ENCODE measurements at places on chromosomes 7 and 10. TPM values are rescaled to one million over a fixed set of nuclear protein-coding genes. Genes with fewer than 3 reads are reported as not detected.
A peak's percentile ranks its signal among the peaks of the same experiment; 100 is the strongest.

Gene GPR158
- total RNA-seq: 0.29 TPM

Gene C10orf143
- total RNA-seq: 3.5 TPM

Gene NFKB2
- 109 TPM for total RNA-seq

Gene AOAH
- total RNA-seq: 0.59 TPM

Gene ATOH7
- total RNA-seq: 0.46 TPM

Gene NRG3
- total RNA-seq: 2.6 TPM

Gene SKAP2
- 3.3 TPM for total RNA-seq

Gene RAB19
- 3.6 TPM for total RNA-seq

DNA sequence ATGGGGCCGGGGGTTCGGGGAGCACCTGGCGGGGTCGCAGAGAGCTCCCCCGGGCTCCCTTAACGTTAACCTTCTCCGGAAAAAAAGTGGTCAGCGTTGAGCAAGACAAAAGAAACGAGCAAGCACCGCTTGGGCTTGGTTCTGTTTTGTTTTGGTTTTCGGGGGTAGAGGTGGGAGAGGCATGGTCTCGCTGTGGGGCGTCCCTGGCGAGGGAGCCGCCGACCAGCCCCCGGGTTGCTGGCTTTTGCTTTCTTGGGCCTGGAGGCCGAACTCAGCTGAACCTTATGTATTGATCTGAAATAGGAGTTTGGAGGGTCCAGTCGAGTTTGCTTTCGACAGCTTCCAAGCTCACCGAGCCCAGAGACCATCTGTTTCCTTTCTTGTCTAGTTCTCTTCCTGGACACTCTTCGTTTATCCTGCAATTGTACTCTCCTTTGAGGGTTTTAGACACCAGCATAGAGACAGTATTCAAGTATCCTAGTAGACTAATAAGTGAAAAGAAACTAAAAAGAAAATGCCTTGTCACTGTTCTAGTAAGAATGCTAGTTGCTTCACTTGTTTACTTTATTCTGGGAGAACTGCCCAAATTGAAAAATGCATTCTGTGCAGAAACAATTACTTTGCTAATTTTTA lies 980 bp downstream of the FHIP2A start:
- peak; percentile 77 for DNase-seq
- H3K4me1 ChIP-seq: no peaks in the 10 kb centered on the region
- peak overlapping the region; percentile 85 for H3K4me3 ChIP-seq
- no peaks in the 10 kb centered on the region for H3K27me3 ChIP-seq
- H3K36me3 ChIP-seq: no peaks in the 10 kb centered on the region

DNA sequence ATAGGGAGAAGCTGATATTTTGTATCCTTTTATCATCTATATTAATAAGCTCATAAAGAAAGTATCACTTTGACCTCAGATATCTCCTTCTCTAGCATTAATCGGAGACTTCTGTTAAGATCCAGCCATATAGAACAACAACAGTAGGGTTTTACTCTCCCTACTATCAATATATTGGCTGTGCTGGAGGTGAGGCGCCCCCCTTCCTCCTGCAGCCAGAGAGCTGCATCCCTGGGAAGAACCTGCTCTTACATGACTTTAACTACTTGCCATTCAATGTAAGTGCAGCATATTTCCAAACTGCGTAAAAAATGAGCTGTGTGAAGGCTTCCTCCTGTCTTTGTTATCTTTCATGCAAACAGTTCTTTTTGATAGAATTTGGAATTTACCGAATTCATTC lies 247.8 kb downstream of the SDK1 start:
- H3K27ac ChIP-seq: no peak overlapping the region
- DNase-seq: no peak
- no peaks in the 10 kb centered on the region for H3K36me3 ChIP-seq

- H3K4me1 ChIP-seq: no peaks in the 10 kb centered on the region
- peak; percentile 53 for DNase-seq
- no peak overlapping the region for H3K4me3 ChIP-seq
Observed at GRCh38 chr7:138072726-138073125, 3.5 kb upstream of the AKR1D1 start.

GRCh38 chr7:111174510-111174909 lies 83.6 kb downstream of the LRRN3 start:
- H3K4me3 ChIP-seq: no peak overlapping the region
- H3K4me1 ChIP-seq: no peaks in the 10 kb centered on the region
- no peak overlapping the region for H3K27ac ChIP-seq
- H3K36me3 ChIP-seq: no peaks in the 10 kb centered on the region
- H3K27me3 ChIP-seq: no peaks in the 10 kb centered on the region

DNA sequence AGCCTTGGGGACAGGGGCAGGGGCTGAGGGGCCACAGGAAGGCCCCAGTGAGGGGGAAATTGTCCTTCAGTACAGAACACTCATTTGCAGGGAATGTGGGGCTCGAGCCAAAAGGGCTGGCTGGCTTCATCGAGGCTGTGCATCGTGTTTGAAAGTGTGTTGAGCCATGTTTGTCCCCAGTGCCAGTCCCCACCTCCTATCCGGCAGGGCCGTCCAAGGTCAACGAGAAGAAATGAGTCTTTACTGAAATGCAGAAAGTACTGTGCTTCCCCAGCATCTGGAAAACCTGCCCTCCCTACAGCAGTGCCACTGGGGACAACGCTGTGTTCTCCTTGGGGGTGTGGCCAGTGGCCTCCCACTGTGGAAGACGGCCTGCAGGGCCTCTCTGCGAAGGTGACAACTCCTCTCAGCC lies 214.1 kb downstream of the KLF6 start:
- peak; percentile 55 for DNase-seq
- H3K4me3 ChIP-seq: no peak overlapping the region
- H3K36me3 ChIP-seq: no peaks in the 10 kb centered on the region
- H3K27ac ChIP-seq: no peak overlapping the region

GRCh38 chr7:27172315-27172774 lies 1.8 kb downstream of the HOXA10 start:
- no peaks in the 10 kb centered on the region for H3K36me3 ChIP-seq
- no peak overlapping the region for H3K4me3 ChIP-seq
- DNase-seq: peak; percentile 49
- no peaks in the 10 kb centered on the region for H3K4me1 ChIP-seq

GRCh38 chr10:74888962-74889661 lies 62.7 kb downstream of the KAT6B start:
- no peak overlapping the region for H3K27ac ChIP-seq
- H3K27me3 ChIP-seq: no peaks in the 10 kb centered on the region
- peak; percentile 62 for DNase-seq
- H3K36me3 ChIP-seq: no peaks in the 10 kb centered on the region

DNA sequence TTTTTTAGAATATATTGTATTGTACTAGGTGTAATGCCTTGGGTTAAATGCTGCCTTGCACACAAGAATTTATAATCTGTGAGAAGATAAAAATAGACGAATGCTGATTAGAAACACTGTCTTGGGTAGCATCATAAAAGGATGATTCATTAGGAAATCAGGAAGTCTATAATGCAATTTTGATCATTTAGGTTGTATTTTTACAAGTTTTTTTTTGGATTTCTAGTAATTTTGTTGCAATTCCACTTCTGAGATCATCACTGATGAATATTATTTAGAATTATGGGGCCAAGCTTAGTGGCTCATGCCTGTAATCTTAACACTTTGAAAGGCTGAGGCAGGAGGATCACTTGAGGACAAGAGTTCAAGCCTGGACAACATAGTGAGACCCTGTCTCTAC lies 29.6 kb downstream of the WBP1L start:
- no peak overlapping the region for H3K4me3 ChIP-seq
- H3K27ac ChIP-seq: no peak overlapping the region
- no peak for DNase-seq
- H3K4me1 ChIP-seq: peaks cover 37% of the 10 kb centered on the region

DNA sequence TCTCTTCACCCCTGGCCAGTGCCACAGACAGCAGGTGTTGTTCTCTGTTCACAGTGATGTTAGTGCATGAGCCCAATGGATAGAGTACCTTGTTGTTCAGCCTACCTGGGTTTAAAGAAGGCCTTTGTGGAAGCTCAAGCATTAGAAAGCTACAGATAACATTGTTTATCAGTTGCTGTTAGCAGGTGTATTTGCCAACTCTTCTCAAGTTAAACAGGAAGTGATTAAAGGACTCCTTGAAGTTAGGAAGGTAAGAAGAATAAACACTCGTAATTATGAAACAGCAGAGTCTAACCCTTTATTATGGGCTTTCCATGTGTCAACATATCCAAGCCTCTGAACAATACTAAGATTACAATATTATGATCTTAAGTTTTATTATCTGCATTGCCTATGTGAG lies 25.9 kb downstream of the RGR start:
- no peaks in the 10 kb centered on the region for H3K36me3 ChIP-seq
- DNase-seq: peak; percentile 52
- peak overlapping the region; percentile 16 for H3K4me3 ChIP-seq
- no peaks in the 10 kb centered on the region for H3K27me3 ChIP-seq
- no peak overlapping the region for H3K27ac ChIP-seq

- no peak overlapping the region for H3K27ac ChIP-seq
- DNase-seq: no peak
- H3K27me3 ChIP-seq: peaks cover 50% of the 10 kb centered on the region
- H3K4me1 ChIP-seq: no peaks in the 10 kb centered on the region
- H3K4me3 ChIP-seq: no peak overlapping the region
- H3K36me3 ChIP-seq: no peaks in the 10 kb centered on the region
Observed at GRCh38 chr10:88992921-88993524, 2.4 kb downstream of the FAS start.

- no peak for DNase-seq
- no peaks in the 10 kb centered on the region for H3K36me3 ChIP-seq
- no peaks in the 10 kb centered on the region for H3K4me1 ChIP-seq
- H3K4me3 ChIP-seq: no peak overlapping the region
Observed at GRCh38 chr10:52746169-52746568, 26.4 kb downstream of the MBL2 start.

DNA sequence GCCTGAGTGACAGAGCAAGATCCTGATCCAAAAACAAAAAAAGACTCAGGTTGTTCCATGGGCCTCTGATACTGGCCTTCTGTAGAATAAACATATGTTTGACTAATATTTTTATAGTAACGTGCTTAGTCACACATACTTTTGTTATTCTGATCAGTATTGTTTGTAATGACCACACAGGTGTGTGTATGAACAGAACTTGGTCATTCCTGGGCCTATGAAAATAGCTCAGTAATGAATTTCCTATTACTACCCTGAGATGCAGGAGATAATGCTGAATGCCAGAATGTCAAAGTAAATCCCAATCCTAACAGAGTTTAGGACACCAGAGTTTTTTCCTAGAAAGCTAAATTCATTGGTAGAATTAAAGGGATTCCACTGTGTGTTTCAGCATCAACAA lies 108.7 kb downstream of the DOCK4 start:
- H3K27me3 ChIP-seq: no peaks in the 10 kb centered on the region
- no peaks in the 10 kb centered on the region for H3K36me3 ChIP-seq
- no peak overlapping the region for H3K27ac ChIP-seq
- no peaks in the 10 kb centered on the region for H3K4me1 ChIP-seq
- no peak overlapping the region for H3K4me3 ChIP-seq
- no peak for DNase-seq

DNA sequence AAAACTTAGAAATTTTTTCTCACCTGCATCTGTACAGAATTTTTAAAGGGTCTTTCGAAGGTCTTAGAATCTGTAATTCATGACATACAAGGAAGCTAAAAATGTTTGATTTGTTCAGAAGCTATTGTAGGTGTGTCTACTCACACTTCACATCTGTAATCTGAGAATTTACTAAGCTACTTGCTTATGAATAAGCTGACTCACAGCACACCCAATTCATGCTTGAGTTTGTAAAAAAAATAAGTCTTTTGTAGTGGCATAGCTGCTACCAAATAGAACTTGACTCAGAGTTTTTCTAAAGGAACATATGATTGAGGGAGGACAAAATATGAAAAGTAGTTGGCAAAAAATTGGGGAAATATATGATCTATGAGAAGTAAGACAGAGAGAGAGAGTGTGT lies 12.7 kb upstream of the AGR2 start:
- no peaks in the 10 kb centered on the region for H3K27me3 ChIP-seq
- H3K4me3 ChIP-seq: no peak overlapping the region
- no peaks in the 10 kb centered on the region for H3K4me1 ChIP-seq
- no peak overlapping the region for H3K27ac ChIP-seq
- no peaks in the 10 kb centered on the region for H3K36me3 ChIP-seq

DNA sequence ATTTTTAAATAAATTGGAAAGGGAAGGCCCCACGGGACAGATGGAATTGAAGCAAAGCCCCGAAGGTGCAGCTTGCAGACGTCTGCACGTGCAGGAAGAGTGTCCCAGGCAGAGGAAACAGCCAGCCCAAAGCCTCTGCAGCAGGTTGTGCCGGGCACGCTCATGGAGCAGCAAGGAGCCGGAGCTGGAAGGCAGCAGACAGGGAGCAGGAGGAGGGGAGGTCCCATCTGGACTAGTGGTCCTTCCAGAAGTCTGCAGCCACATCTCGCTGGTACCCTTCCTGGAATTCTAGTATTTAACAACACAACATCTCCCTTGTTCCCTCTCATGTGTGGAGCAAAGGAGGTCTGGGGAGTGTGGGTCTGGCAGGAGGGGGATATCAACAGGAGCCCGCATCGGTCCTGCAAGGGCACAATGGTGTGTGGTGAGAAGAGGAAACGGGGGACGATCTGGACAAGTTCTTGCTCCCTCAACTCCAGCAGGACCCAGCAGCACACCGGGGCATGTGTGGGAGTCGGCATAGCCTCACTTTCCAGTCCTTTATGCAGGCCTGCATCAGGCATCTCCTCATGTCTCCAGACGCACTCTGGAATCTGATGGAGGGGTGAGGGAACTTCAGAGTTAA lies 169.3 kb downstream of the GRID1 start:
- H3K27me3 ChIP-seq: no peaks in the 10 kb centered on the region
- no peaks in the 10 kb centered on the region for H3K36me3 ChIP-seq
- no peak overlapping the region for H3K27ac ChIP-seq
- no peak for DNase-seq
- no peak overlapping the region for H3K4me3 ChIP-seq
- no peaks in the 10 kb centered on the region for H3K4me1 ChIP-seq

All from endodermal cell (in vitro differentiated cells).